ENCODE measurements at places on chromosomes 5 and 9.

DNA sequence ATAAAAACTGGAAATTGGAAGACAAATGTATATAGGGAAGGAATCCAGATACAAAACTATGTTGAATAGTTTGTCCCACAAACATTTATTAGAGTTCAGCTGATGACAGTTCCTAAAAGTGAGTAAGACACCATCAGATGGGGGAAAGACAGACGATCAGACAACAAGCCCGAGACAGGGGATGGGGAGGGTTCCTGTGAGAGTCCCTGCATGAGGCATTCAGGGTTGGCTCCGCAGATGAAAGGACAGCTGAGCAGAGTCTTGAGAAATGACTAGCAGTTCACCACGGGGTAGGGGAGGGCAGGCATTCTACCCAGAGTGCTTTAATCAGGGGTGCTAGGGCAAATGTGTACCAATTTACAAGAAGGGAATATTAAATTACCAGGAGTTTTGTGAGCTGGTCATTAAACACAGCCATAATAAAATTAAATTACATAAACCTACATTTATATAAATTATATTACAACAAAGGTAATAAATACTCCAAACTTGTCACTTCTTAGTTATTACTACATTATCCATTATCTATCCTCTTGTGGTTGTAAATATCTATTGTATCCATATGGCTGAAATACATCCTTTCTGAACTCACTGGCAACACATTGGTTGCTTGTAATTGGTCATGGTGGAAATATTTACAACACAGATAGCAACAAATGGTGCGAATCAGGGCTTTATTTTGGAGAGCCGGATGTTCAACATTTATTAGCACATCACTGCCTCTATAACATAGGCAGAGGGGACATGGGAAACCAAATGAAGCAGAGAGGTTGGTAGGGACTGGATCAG lies 27.8 kb downstream of the TNFSF15 start:
- DNase-seq: peak; percentile 19

- DNase-seq: no peak
Observed at GRCh38 chr9:120787933-120788332, 5.3 kb downstream of the FBXW2 start.

- DNase-seq: no peak
Observed at GRCh38 chr5:59813761-59814536, 79.6 kb downstream of the PDE4D start.

DNA sequence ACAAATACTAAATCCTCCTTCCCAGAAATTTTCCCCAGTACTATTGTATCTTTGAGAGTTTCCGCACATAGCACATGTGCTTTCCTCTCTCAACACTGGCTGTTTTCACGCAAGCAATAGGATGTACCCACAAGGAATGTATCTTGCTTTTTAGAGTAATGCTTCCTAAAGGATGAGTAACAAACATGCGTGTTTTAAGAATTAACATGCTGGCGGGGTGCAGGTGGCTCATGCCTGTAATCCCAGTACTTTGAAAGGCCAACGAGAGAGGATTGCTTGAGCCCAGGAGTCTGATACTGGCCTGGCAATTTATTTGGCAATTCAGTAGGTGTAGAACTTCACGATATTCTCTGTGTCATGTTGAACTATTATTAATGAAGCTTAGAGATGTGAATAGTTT lies 4.6 kb downstream of the RUFY1 start:
- DNase-seq: no peak

- DNase-seq: no peak
Observed at GRCh38 chr9:72954431-72955125, 1.7 kb upstream of the ALDH1A1 start.

- no peak for DNase-seq
Observed at GRCh38 chr9:37036371-37036775, 2.3 kb upstream of the PAX5 start.

GRCh38 chr9:64057553-64057952 lies 1227.5 kb downstream of the FOXD4L5 start:
- no peak for DNase-seq

DNA sequence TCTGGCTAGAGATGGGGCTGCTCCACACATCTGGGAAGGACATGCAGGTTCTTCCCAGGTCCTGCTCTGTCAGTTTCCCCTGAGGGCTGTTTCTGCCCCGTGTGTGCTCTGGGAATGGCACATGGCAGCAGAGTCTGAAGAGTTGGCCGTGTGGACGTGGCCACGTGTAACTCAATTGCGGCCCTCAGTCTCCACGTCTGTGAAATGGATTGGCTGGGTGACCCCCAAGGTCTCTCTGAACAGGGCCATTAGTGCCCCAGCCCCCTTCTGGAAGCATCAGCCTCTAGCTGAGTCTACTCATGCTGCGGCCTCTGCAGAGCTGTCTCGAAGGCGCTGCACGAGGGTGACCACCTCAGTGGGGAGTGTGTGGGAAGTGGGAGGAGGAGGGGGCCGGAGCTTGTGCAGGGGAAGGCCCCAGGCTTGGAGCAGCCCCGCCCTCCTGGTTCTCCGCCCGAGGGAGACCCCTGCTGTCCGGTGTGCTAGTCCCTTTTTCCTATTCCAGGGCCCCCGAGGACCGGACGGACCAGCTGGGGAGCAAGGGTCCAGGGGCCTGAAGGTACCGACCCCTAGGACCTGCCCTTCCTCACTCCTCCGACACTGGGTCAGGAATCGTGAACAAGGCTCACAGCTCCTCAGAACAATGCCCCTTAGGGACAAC lies 58.9 kb upstream of the ORM1 start:
- DNase-seq: no peak

GRCh38 chr5:180352116-180353047 lies 754 bp downstream of the GFPT2 start:
- DNase-seq: no peak
